Activated CD4-positive, alpha-beta T cell treated with anti-CD3 and anti-CD28 coated beads, Interleukin-2, Interleukin-6, amounts not matched to agents 100 ng/mL and 50 ng/mL, durations not matched to agents 16 hours and 8 hours (primary cell): ENCODE measurements at places on chromosomes 2 and 18.

- no peak for DNase-seq
Observed at GRCh38 chr18:76345901-76346300, 149.1 kb downstream of the ZNF516 start.

GRCh38 chr2:191783416-191783815, 63.5 kb downstream of the CAVIN2 start:
- DNase-seq = no peak

GRCh38 chr2:45623098-45623497, 12.0 kb upstream of the SRBD1 start:
- no peak for DNase-seq

DNA sequence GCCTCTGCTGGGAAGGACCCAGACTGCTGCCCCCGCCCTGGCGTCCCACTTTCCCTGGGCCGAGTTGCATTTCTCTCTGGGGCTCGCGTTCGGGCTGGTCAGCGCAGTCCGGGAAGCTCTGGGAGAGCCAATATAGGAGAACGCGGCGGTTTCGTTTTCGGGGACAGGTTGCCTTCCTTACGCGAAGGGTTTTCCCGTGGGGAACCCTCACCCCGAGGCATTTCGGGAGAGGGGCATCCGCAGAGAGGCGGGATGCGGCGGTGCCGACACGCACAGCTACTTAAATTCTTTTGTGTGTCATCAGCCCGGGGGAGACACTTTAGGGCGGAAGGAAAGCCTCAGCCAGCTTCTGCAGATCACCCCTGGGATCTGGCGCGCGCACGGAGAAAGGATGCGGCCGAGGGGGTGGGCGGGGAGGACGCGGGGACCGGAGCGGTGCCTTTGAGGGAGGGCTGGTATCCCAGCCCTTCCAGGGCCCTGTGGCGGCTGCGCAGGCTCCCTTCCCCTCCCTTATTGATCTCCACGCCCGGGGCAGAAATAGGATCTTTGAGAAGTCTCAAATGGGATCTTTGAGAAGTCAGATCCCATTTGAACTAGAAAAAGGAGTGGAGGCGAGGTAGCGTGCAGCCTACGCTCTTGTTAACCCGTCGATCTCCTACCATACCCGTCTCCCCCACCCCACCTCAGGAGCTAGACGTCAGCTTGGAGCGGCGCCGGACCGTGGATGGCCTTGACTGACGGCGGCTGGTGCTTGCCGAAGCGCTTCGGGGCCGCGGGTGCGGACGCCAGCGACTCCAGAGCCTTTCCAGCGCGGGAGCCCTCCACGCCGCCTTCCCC, 1.2 kb downstream of the GATA6 start:
- DNase-seq = no peak

GRCh38 chr2:207600231-207600630, 25.0 kb downstream of the METTL21A start:
- DNase-seq = no peak

DNA sequence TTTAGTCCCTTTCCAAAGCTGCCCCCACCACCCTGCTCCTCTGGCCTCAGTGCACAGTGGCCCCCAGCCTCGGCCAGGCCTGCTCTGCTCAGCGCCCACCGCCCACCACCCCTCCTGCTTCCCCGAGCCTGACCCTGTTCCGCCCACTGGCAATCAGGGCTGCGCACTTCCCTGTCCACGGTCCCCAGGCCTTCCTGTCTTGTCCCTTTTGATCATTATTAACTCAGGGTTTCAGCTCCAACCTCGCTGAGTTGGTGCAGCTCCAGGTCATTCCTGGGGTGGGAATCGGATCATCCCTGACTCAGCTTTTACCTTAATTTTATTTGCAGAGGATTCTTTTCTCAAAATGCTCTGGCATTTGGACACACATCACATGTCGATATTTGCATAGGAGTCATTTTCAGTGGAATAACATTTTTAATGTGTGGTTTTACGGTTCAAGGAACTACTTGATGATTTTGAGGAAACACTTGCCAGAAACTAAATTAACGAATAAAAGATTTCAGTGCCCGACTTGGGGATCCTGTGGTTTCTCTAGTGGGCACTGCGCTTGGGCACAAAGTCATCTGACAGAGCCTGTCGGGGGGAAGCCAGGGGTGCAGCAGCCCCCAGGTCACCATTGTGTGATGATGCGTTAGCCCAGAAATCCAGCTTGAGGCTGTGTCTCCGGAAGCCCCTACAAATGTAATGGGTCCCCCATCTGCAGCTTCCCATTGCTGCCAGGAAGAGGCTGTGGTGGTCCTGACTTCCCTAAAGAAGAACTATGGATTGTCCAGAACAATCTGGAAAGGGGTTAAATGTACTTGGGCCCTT, 1.0 kb upstream of the ESPNL start:
- DNase-seq = no peak

GRCh38 chr18:51391731-51392130, 194.2 kb upstream of the MEX3C start:
- DNase-seq = no peak

- DNase-seq = no peak
Observed at GRCh38 chr2:85850451-85850850, 38.3 kb downstream of the ST3GAL5 start.

DNA sequence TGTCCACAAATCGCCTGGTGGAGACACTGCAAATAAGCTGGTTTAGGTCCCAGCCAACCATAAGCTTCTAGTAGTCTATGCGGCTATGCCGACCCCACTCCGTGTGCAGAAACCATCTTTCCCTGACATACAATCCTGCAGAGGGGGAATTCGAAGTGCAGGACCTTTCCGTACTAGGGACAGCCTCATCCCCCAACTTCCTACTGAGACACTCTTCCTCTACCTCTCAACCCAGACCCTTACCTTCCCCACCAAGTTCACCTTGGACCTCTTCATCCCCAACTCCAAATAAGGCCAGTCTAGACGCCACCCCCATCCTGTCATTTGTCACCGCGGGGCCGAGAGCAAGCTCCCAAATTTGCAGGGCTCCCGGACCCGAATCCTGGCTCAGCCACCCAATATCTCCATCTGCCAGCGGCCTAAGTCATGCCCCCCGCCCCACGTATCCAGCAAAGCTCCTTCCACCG, 496 bp downstream of the SUCLG1 start:
- DNase-seq = peak; percentile 32

DNA sequence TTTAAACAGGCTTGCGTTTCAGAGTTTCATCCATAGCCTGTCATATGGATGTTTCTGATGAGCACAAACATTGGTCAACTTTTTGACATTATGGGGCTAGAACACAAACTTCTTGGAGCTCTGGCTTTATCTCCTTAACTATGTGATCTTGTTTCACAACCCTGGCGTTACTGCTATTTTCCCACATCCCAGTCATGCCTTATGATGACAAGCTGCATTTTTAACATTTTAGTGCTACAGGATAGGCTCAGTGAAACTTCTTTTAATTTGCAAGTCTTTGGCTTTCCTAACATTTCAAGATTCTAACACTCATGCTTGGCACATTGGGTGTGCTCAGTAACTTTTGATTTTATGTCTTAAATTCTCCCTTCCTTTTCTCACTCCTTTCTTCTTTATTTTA, 21.0 kb upstream of the PDE1A start:
- DNase-seq = no peak

DNA sequence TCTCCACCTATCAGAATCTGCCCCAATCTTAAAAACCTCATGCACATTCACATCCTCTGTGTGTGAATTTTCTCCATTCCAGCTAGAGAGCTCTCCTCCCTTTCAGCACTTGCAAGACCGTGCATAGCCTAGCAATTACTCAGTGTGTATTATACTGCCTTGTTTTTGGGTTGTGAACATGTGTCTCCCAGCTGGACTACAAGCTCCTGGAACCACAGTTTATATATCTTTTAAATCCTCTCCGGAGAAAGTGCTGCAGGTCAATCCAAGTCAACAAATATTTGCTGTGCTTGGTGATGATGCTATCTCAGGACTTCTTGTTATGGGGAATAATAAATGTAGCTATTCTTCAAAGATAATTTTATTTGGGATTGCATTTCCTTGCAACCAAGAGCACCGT, 58.2 kb upstream of the MEX3C start:
- no peak for DNase-seq

DNA sequence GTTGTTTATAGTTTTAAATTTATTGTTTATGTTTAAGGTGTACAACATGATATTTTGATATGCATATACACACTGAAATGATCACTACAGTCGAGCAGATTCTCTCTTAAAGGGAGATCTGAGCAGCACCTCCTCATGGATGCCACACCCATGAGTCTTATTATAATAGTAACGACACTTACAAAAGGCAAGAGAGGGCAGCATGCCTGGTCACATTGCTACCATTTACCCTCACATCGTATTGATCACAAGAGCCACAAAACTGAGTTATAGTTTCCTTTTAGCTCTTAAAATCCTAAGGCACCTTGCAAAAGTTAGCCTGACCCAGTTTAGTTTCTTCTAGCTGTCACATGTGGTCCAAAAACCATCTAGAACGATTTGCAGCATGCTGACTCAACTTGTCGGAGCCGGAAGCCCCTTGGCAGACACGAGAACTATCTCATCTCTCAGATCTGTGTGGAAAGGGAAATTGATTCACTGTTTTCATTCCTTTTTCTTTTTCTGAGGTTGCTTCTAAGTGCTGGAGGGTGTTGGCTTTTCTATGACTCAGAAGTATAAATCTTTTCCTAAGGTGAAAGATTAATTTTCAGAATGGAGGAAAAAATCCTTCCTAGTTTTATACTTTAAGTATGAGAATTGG, 85.3 kb downstream of the CDC42EP3 start:
- DNase-seq = peak; percentile 92

DNA sequence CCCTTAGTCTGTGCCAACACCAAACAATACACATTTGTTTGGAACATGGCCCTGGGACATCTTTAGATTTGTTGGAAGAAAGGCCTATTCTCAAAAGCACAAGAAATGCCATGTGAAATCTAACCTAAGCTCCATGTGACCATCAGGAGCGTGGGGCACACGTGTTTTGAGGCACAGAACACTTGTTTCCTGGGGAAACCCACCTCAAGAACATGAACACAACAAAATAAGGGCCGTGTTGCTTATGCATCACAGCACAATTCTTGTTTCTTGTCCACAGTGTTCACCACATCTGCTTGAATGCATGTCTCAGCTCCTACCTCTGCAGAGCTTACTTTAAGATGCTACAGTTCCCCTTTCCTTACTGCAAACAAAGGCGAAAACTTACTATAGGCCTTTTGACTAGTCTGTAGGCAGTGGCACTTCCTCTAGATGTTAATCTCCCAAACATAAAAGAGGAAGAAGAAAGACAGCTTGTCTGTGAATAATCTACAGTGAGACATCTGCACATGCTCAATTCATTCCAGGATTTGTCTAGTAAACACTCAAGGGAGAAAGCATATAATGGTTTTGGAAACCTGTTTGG, 165.0 kb downstream of the ANKRD44 start:
- DNase-seq = peak; percentile 22

DNA sequence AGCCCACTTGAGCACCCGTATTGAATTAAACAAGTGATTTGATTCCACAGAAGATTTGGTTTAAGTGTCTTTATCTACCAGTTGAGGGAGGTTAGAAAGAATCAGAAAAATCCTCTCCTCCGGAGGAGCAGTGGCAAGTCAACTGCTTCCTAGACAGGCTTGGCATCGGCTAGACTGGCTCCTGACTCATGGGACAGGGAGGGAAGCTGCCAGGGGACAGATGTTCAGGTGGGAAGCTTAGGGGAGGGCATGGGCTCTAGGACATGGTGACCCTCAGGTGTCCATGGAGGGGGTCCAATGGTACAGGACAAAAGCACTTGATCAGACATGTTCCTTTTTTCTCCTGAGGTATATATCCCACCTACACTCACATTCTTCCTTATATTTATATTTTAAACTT, 119.3 kb upstream of the IL1R2 start:
- DNase-seq = no peak

GRCh38 chr18:62366992-62367391, 41.9 kb downstream of the TNFRSF11A start:
- no peak for DNase-seq

DNA sequence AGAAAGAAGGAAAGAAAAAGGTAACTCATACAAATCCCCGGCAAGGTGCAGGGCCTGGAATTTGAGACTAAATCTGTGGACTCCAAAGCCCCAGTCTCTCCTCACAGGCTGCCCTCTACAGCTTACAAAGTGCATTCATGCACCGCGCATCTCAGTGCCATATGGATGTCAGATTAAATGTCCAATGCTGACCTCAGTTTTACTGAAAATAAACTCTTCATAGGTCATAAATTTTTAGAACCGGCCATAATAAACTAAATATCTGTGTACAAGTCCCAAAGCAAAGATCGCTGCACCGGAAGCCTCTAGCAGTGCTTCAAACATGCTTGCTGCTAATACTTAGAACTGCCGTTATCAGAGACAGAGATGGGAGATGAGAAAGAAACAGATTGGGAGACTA, 17.7 kb downstream of the ST6GAL2 start:
- DNase-seq = no peak

DNA sequence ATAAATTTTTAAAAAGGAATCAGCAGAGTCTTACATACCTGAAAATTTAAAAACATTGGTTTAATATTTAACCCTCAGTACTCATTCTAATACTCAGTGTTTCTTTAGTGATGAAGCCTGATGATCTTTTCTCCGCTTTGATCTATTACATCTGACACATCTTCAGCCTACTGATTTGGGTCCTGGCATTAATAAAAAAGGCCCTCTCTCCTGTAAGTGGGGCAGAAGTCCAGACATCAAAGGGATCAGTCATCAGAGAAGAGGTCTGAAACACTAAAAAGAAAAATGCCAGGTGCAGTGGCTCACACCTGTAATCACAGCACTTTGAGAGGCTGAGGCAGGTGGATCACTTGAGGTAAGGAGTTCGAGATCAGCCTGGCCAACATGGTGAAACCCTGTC, 581.1 kb upstream of the LRATD1 start:
- DNase-seq = no peak

- no peak for DNase-seq
Observed at GRCh38 chr18:11387880-11388279, 221.5 kb upstream of the SLC35G4 start.

DNA sequence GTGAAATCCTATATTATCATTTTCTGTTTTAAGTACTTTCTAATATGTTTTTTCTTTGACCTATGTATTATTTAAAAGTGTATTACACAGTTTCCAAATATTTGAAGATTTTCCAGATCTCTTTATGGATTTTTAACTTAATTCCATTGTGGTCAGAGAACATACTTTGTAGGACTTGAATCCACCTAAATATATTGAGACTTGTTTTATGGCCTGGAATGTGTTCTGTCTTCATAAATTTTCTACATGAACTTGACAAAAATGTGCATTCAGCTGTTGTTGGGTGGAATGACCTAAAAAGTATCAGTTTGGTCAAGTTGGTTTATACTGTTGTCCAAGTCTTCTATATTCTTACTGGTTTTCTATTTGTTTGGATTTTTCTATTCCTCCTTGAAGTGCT, 33.8 kb upstream of the TMEM247 start:
- DNase-seq = no peak

DNA sequence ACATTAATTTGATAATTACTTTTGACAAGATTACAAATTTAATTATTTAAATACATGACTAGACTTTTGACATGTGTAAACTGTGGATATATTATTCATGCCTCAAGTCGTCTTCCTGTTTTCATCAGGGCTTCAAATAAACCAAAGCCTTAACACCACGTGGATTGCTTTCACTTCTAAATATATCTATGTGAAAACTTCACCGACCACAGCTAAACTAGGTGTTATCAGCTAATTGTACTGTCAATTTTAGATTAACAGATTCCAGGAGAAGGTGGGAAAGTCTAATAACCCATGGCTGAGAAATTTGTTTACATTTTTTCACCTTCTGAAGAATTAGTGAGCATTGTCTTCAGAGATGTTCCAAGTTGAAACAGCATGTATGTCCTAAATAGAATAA, 494.7 kb upstream of the FAM98A start:
- no peak for DNase-seq
